T-helper 22 cell (primary cell): ENCODE measurements at places on chromosomes 1 and 21.

- no peak for DNase-seq
Observed at GRCh38 chr1:12460911-12461621, 156.9 kb downstream of the DHRS3 start.

DNA sequence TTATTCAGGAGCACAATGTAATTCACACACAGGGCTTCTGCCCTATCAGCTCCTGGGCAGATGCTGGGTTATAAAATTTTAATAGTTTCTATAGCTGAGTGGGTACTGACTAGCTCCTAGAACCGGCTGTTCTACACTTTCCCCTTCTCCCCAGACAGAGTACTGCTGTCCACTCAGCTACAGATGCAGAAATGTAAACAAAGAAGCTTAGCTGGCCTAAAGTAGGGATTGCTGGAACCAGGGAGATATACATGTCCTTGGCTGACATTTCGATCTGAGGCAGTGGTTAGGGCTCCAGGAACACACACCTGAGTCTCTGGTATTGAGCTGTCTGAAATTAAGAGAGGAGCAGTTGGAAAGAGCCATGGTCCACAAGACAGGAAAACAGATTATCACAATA is 211.5 kb upstream of the USP24 start:
- no peak for DNase-seq

- DNase-seq = no peak
Observed at GRCh38 chr1:204254031-204254661, 40.4 kb upstream of the GOLT1A start.

DNA sequence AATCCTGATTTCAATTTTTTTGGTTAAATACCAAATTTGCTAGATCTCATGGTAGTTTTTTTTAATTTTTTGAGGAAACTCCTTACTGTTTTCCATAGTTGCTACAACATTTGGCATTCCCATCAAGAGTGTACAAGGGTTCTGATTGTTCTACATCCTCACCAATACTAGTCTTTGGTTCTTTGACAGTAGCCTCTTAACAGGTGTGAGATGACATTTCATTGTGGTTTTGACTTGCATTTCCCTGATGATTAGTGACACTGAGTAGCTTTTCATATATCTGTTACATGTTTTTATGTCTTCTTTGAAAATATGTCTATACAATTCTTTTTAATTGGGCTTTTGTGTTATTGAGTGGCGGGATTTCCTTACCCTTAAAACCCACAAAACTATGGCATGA is 20.9 kb upstream of the RGS13 start:
- DNase-seq = no peak

DNA sequence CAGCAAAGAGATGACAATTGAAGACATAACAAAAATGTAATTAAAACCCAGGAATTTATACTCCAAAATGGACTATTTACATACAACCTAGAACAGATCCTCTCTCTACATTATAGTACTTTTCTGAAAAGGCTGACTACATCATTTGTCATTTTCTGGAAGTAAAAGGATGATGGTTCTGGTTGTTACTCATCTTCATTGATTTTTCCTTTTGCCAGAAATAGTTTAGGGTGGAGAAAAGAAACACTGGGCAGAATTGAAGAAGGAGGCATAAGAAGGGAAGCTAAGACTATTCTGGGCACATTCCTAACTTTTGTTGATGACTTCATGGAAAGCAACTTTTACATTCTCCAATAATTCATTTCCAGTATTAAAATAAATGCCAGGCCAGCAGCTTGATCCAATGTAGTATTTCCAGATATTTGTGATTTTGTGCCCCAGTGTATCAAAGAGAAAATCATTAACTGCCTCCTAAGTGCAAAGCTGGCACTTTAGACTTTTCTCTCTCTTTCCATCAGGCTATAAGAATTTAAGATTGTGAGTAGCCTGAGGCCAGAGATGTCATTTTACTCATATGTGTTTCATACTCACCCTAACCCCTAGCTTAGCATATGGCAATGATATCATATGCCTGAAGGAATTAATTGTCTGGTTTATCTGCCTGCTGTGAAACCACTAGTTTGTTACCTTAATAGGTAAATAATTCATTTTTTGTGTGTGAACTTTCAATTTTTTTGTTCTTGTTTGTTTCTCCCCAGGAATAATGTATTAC is 369.5 kb upstream of the LYPLAL1 start:
- DNase-seq = no peak

GRCh38 chr1:228830185-228830953 is 95.1 kb downstream of the RHOU start:
- DNase-seq = no peak

- DNase-seq = peak; percentile 39
Observed at GRCh38 chr1:45686015-45686287, 382 bp downstream of the GPBP1L1 start.

DNA sequence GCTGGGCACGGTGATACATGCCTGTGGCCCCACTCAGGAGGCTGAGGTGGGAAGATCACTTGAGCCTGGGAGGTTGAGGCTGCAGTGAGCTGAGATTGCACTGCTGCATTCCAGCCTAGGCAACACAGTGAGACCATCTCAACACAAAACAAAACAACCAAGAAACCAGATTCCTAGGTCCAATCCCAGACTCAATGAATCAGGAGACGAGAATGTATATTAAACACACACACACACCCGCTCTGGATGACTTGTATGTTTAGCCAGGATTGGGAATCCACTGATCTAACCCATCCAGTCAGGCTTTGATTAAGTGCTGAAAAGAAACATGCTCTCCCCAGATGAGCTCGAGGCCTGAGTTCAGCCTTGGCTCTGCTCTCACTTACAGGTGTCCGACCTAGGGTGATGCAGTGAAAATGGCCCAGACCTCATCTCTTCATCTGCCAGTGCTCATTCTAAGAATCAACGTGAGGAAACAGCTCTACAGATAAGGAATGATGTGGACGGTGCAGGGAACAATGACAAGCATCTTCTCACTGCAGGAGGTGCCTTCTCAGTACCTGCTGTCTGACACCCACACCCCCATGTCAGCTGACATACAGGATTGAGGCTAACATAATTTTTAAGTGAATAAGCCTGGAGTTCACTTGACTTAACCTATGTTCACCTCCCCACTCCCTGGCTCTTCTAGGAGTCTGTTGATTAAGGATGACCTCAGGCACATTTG is 15.3 kb upstream of the SRSF4 start:
- no peak for DNase-seq

DNA sequence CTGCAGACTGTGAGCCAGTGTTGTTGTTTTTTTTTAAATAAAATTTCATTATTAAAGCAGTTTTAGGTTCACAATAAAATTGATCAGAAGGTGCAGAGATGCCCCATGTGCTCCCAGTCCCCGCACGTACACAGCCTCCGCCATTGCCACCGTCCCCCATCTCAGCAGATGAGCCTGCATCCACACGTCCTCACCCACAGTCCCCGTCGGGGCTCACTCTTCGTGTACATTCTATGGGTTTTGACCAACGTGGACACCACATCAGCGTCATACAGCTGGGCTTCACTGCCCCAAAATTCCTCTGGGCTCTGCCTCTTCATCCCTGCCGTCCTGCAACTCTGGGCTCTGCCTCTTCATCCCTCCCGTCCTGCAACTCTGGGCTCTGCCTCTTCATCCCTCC is 11.6 kb upstream of the ARHGEF16 start:
- DNase-seq = no peak

- no peak for DNase-seq
Observed at GRCh38 chr1:118588566-118588965, 399.6 kb downstream of the TBX15 start.

- DNase-seq = no peak
Observed at GRCh38 chr1:220563564-220563963, 35.6 kb downstream of the MARK1 start.

GRCh38 chr1:44326024-44326701 is 28.9 kb downstream of the ERI3 start:
- no peak for DNase-seq

DNA sequence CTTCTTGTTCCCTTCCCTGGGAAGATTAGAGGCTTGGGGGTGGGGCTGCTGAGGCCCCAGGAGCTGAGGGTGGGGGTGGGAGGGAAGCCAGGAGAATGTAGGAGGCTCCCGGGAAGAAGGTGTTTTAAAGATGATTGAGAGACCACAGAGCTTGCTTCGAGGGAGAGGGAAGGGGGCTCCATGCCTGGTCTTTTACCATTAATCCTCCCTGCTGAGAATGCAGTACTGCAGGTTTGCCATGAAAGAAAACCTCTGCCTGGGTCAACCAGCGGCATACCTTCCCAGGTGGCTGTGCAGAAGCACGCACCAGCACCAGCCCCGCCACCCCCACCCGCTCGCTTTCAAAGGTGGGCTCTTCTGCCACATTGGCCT is 15.4 kb downstream of the ABCA4 start:
- no peak for DNase-seq

- DNase-seq = no peak
Observed at GRCh38 chr1:167541003-167541402, 12.6 kb downstream of the CREG1 start.

DNA sequence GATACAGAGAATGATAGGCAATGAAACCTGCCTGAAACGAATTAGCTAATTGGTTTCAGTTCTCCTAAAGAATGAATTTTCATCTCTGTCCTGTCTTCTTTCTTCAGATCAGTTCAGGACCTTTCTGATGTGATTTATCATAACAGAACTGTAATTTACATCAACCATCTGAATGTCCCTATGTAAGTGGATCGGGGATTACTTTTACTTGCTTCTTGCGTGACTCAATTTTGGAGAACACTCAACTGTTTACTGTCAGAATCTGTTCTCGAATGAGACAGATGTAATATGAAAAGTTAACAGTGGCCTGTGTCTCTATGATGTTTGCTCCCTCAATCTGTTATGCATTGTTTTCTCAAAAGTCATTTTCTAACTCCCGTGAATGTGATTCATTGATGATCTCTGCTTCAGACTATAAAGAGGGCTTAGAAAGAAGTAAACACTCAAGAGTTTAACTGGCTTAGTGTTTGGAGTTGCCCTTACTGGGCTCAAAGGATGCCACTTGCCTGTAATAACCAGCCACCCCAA is 111.0 kb downstream of the GABPA start:
- no peak for DNase-seq

DNA sequence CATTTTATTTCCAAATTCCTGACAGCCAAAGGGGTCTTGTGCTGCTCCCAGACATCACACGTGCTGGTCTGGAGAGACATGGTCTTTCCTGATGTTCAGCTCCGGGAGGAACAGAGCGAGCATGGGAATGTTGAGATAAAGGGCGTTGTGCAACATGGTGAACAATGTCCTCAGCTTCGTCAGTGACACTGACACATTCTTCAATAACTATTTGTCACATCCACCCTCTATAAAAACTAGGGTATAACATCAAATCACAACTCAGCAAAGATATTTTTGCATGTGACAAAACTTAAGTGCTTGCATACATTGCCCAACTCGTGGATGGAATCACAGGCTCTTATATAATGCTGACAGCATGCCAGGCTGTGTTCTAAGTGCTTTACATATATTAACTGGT is 42.4 kb upstream of the GRHL3 start:
- DNase-seq = no peak

DNA sequence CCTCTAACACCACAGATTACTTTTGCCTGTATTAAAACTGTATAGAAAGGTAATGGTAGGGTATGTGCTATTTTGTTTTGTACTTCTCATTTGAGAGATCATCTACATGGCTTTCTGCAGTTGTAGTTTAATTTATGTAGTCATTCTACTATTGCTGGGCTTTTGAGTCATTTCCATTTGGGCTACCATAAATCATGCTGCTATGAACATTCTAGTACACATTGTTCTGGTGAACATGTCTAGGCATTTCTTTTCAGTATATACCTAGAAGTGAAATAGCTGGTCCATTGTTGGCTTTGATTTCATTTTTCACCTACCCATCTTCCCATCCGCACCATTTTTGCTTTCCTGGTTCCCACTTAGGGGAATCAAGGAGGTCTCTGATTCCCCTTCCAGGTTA is 18.7 kb downstream of the EDN2 start:
- no peak for DNase-seq

- DNase-seq = no peak
Observed at GRCh38 chr1:229841230-229841629, 215.2 kb downstream of the URB2 start.

DNA sequence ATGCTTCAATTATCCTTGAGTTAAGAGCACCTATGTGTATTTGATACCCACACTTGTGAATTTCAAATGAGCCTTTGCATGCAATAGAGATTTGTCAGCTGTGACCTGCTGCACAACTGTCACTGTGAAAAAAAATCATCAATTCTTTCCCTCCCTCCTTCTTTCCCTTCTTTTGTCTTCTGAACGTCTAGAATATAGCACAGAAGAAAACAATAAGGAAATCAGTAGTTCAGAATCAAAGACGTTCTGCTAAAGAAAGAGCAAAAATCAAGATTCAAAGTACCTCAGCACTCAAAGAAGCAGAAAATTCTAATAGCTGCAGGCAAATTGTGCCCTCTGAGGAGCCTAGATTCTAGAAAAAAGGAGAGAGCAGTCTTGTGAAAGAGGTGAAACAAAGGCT is 1.7 kb upstream of the FMN2 start:
- no peak for DNase-seq

- no peak for DNase-seq
Observed at GRCh38 chr21:43654806-43655489, 4.3 kb downstream of the HSF2BP start.

- no peak for DNase-seq
Observed at GRCh38 chr1:25451908-25452307, 21.2 kb downstream of the MACO1 start.

DNA sequence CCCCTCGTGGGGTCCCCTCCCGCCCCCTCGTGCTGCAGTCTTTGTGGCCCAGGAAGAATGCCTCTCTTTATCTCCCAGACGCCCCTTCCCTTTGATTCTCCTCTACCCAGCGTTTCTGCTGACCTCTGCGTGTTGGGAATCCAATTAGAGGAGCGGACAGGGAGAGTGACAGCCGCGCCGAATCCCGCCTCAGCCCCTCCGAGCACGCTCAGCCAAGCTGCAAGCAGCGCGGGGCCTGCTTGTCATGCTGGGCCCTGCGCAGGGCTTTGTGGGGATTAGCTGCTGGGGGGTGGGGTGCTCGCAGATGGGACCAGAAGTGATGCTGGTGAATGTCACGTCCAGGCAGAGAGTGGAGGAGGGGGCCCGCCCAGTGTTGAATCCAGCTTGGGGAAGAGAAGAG is 91.1 kb downstream of the EPHB2 start:
- DNase-seq = no peak

- no peak for DNase-seq
Observed at GRCh38 chr21:44800103-44800502, 1.5 kb downstream of the UBE2G2 start.

DNA sequence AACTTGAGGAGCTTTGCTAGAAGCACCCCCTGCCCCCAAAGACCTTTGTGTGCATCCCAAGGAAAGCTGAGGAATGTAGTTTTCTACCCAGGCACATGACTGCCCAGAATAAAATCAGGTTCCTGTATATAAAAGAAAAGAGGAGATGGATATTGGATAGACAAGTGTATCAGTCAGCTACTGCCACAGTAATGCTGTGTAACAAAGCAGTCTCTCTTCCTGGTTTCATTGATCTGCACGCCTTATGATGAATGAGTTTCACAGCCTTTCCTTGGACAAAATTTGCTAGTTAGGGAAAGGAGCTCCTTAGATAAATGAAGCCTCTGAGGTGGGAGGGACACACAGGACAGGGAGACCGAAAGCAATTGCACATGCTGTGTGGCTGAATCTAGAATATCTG is 108.9 kb downstream of the TAS1R2 start:
- DNase-seq = no peak

- no peak for DNase-seq
Observed at GRCh38 chr1:156241311-156241811, 623 bp upstream of the BGLAP start.

GRCh38 chr1:227880342-227880924 is 65.0 kb downstream of the PRSS38 start:
- DNase-seq = no peak

- DNase-seq = peak; percentile 11
Observed at GRCh38 chr21:36927719-36928117, 38.8 kb downstream of the HLCS start.
